ENCODE measurements at places on chromosomes 13 and 19. TPM values are rescaled to one million over a fixed set of nuclear protein-coding genes. Genes with fewer than 3 reads are reported as not detected.

Gene MYBPC2
- total RNA-seq = not detected

Gene TLE6
- total RNA-seq = 4.7 TPM

Gene PEG3
- not detected for total RNA-seq

Gene FGF14
- total RNA-seq = not detected

Gene EML2
- 21.3 TPM for total RNA-seq

Gene SIGLEC5
- total RNA-seq = not detected

Gene SMIM44
- total RNA-seq = not detected

Gene PLIN5
- not detected for total RNA-seq

Gene ZNF578
- total RNA-seq = not detected

Gene ETV2
- 1.9 TPM for total RNA-seq

Gene RNF113B
- total RNA-seq = not detected

Gene OR10H2
- not detected for total RNA-seq

Gene KASH5
- not detected for total RNA-seq

Gene ZBTB7A
- total RNA-seq = 15.2 TPM

Gene LIN7B
- 5.3 TPM for total RNA-seq

Gene BEST2
- total RNA-seq = not detected

Gene RNASEH2A
- 49.1 TPM for total RNA-seq

Gene UNC13A
- total RNA-seq = 1.00 TPM

Gene TBXA2R
- 0.61 TPM for total RNA-seq

Gene TMEM255B
- 0.85 TPM for total RNA-seq

Gene PALM3
- total RNA-seq = 1.7 TPM

Gene ESD
- 92.6 TPM for total RNA-seq

Data from A549 treated with RU486 at 1 μM for 4 hours (cell line).